ENCODE measurements at places on chromosomes 4 and X. TPM values are rescaled to one million over a fixed set of nuclear protein-coding genes. Genes with fewer than 3 reads are reported as not detected.
A peak's percentile ranks its signal among the peaks of the same experiment; 100 is the strongest.

The MAPK10 gene
- polyA plus RNA-seq: 6.8 TPM

The CFI gene
- not detected for polyA plus RNA-seq

The MAGEC2 gene
- not detected for polyA plus RNA-seq

The ATP2B3 gene
- polyA plus RNA-seq: not detected

The C4orf54 gene
- not detected for polyA plus RNA-seq

The ELMOD2 gene
- polyA plus RNA-seq: 15.1 TPM

The ZNF674 gene
- polyA plus RNA-seq: 2.1 TPM

The H2BW2 gene
- not detected for polyA plus RNA-seq

The SCD5 gene
- 39.4 TPM for polyA plus RNA-seq

The CYSLTR1 gene
- not detected for polyA plus RNA-seq

The SASH3 gene
- 0.09 TPM for polyA plus RNA-seq

- DNase-seq: no peak
- H3K27ac ChIP-seq: no peak overlapping the region
- peaks cover 6% of the 10 kb centered on the region for H3K36me3 ChIP-seq
- no peaks in the 10 kb centered on the region for H3K4me1 ChIP-seq
- H3K4me3 ChIP-seq: no peak overlapping the region
- H3K27me3 ChIP-seq: no peaks in the 10 kb centered on the region
Measured at GRCh38 chrX:357693-358471, 28.8 kb downstream of the PPP2R3B start.

DNA sequence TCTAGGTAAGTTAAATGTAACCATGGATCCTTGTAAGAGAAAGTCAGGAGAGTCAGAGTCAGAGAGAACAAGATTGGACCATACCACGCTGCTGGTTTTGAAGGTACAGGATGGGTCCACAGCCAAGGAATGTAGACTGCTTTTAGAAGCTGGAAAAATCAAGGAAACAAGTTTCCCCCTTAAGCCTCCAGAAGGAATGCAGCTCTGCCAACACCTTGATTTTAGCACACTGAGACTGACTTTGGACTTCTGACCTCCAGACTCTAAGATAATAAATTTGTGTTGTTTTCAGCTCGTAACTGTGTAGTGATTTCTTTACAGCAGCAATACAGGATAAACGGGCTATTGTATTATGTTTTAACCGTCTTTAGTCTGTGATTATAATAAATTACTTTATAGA, 108.0 kb upstream of the USP38 start:
- DNase-seq: no peak
- no peaks in the 10 kb centered on the region for H3K36me3 ChIP-seq
- H3K4me3 ChIP-seq: no peak overlapping the region
- H3K27me3 ChIP-seq: no peaks in the 10 kb centered on the region
- H3K27ac ChIP-seq: no peak overlapping the region

GRCh38 chr4:140595065-140595464, 26.3 kb upstream of the UCP1 start:
- H3K36me3 ChIP-seq: no peaks in the 10 kb centered on the region
- no peak overlapping the region for H3K27ac ChIP-seq
- no peaks in the 10 kb centered on the region for H3K4me1 ChIP-seq
- no peaks in the 10 kb centered on the region for H3K27me3 ChIP-seq
- no peak overlapping the region for H3K4me3 ChIP-seq

GRCh38 chrX:20315140-20315539, 48.4 kb upstream of the RPS6KA3 start:
- no peaks in the 10 kb centered on the region for H3K27me3 ChIP-seq
- DNase-seq: peak; percentile 13
- H3K4me1 ChIP-seq: peaks cover 6% of the 10 kb centered on the region
- no peak overlapping the region for H3K27ac ChIP-seq

DNA sequence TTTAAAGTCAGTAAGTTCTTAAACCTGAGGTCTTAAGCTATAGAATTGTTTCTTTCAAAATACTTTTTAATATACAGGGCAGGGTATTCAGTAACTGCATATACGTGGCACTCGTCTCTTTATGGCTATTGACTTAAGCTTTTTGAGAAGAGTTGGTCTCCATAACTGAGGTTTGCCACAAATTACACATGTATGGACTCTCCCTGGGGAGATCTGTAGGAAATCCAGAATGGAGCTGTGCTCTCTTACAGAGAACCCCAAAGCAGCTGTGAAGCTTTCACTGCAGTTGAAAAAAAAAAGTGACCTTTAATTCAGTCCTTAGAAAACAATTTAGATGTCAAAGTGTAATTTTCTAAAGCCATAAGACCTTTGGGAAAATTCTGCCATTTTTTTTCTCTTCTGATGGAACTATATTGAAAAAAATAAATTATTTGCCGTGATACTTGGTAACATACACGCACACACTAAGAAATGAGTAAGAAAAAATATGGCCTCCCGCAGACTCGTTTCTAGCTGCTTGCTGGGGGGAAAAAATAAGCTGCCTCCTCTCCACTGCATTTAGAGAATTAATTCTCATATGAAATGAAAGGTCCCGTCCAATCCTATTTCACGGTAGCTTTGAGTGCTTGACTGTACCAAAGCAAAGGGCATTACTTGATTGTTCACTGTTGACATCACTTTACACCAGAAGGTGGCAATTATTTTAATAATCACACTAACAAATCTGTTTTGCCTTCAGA, 159.4 kb upstream of the TENM3 start:
- H3K27me3 ChIP-seq: no peaks in the 10 kb centered on the region
- no peak for DNase-seq
- H3K36me3 ChIP-seq: no peaks in the 10 kb centered on the region
- no peak overlapping the region for H3K27ac ChIP-seq

- DNase-seq: no peak
- no peaks in the 10 kb centered on the region for H3K4me1 ChIP-seq
- H3K36me3 ChIP-seq: no peaks in the 10 kb centered on the region
- H3K27ac ChIP-seq: no peak overlapping the region
- no peak overlapping the region for H3K4me3 ChIP-seq
Measured at GRCh38 chrX:134186362-134187121, 50.4 kb upstream of the CCDC160 start.

GRCh38 chrX:47515941-47516665, 33.1 kb upstream of the ZNF41 start:
- no peak overlapping the region for H3K4me3 ChIP-seq
- H3K27ac ChIP-seq: peak overlapping the region; percentile 31
- no peak for DNase-seq
- no peaks in the 10 kb centered on the region for H3K36me3 ChIP-seq
- no peaks in the 10 kb centered on the region for H3K27me3 ChIP-seq

DNA sequence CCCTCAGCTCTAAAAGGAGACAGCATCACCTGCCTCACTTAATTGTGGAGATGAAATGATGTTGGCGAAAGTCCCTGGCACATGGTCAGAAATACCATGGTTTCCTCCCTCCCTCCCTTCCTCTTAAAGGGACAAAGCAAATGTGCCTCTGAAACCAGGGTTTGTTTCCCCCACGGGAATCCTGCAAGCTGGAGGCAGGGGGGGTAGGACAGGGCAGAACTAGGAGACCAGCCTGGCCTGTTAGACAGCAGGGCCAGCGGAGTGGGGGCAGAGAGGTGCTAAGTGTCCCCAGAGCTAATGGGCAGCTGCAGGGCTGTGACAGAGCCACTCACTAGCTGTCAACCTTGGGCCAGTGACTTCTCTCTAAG, 5.7 kb downstream of the RTL5 start:
- H3K4me1 ChIP-seq: peaks cover 9% of the 10 kb centered on the region
- H3K36me3 ChIP-seq: no peaks in the 10 kb centered on the region
- DNase-seq: no peak
- H3K4me3 ChIP-seq: no peak overlapping the region
- H3K27ac ChIP-seq: no peak overlapping the region
- H3K27me3 ChIP-seq: peaks cover 49% of the 10 kb centered on the region

GRCh38 chr4:113447061-113447460, 314.5 kb downstream of the CAMK2D start:
- H3K27ac ChIP-seq: peak overlapping the region; percentile 96
- H3K27me3 ChIP-seq: no peaks in the 10 kb centered on the region
- no peaks in the 10 kb centered on the region for H3K36me3 ChIP-seq

DNA sequence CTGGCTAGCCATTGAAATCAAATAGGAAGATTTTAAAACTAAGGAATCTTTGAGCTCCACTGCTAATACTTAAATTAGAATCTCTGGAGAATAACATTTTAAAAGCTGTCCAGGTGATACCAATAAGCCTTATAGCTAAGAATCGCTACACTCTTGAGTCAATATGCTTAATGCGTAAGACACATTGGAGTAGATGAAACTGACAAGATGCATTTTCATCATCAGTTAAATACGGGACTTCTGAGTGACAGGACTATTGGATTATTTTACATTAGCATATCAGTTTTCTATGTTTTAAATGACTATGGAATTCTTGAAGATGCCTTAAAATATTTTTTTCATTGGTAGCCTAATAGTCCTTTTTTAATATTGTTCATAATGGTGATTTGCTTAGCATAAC, 80.2 kb downstream of the ATOH1 start:
- DNase-seq: no peak
- H3K27me3 ChIP-seq: no peaks in the 10 kb centered on the region
- H3K4me3 ChIP-seq: no peak overlapping the region
- no peaks in the 10 kb centered on the region for H3K4me1 ChIP-seq
- H3K27ac ChIP-seq: no peak overlapping the region

DNA sequence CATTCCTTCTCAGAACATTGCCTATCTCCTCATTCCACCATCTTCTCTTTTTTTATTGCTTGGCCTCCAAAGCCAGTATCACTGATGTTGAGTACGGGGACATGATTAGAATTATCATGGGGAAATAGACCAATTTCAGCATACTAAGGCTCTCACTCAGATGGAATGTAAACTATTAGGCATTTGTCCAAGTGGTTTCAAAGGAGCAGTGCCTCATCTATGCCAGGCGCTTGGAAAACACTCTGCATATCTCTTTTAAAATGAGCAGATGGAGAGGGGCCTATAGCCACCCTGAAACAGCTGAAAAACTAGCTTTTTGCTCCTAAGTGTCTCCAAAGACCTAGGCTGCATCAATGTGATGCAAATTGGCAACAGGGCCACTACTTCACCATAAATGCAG, 150.8 kb upstream of the DIPK2B start:
- H3K27me3 ChIP-seq: no peaks in the 10 kb centered on the region
- no peaks in the 10 kb centered on the region for H3K4me1 ChIP-seq
- no peak for DNase-seq

Data from keratinocyte (primary cell).